MCF 10A (cell line): ENCODE measurements at places on chromosomes 16 and 17. TPM values are rescaled to one million over a fixed set of nuclear protein-coding genes. Genes with fewer than 3 reads are reported as not detected.
A peak's percentile ranks its signal among the peaks of the same experiment; 100 is the strongest.

GRCh38 chr17:28810437-28810836 lies 32.2 kb downstream of the FAM222B start:
- H3K36me3 ChIP-seq = peaks cover 31% of the 10 kb centered on the region
- peak overlapping the region; percentile 98 for H3K27ac ChIP-seq
- peaks cover 29% of the 10 kb centered on the region for H3K4me1 ChIP-seq
- no peaks in the 10 kb centered on the region for H3K27me3 ChIP-seq

COIL gene
- total RNA-seq = 15.4 and 17.2 TPM in 2 replicates

DNA sequence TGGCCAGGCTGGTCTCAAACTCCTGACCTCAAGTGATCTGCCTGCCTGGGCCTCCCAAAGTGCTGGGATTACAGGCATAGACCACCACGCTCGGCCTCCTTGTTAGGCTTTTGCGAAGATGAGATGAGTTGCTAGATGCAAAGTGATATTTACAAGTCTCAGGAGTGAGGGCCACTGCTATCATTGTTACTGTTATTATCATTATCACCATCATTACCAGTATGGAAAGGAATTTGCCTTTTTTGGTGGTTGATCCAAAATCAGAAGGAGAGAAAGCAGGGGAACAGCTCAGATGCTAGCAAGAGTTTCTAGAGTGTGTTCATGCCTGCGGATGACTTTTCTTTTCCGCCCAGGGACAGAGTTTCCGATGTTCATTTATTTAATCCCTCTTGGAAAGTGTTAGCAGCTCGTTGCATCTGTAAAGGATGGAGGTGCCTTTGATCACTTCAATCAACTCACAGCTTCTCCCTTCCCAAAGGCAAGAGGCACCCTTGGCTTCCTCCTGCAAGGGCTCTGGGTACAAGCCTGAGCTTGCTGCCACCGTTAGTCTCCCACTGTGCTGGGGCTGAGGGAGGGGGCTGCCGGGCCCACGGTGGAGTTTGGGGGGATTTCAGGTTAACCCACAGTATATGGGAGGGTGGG lies 21.6 kb downstream of the ITPRIPL2 start:
- no peaks in the 10 kb centered on the region for H3K27me3 ChIP-seq
- no peak overlapping the region for H3K27ac ChIP-seq
- no peak overlapping the region for H3K4me3 ChIP-seq
- no peaks in the 10 kb centered on the region for H3K36me3 ChIP-seq
- H3K4me1 ChIP-seq = peaks cover 55% of the 10 kb centered on the region

KRT36 gene
- total RNA-seq = not detected in 2 replicates

CDK3 gene
- total RNA-seq = 5.3 and 5.7 TPM in 2 replicates

KRT16 gene
- total RNA-seq = 74.5 and 109 TPM in 2 replicates

RNF222 gene
- total RNA-seq = not detected in 2 replicates

ACE gene
- total RNA-seq = 0.30 and 0.39 TPM in 2 replicates

- no peak overlapping the region for H3K4me3 ChIP-seq
- H3K36me3 ChIP-seq = no peaks in the 10 kb centered on the region
- no peak overlapping the region for H3K27ac ChIP-seq
- H3K27me3 ChIP-seq = no peaks in the 10 kb centered on the region
- peak; percentile 27 for DNase-seq
- peaks cover 15% of the 10 kb centered on the region for H3K4me1 ChIP-seq
These were observed 271.3 kb upstream of the CPHXL start for GRCh38 chr16:75997606-75998005.

GRCh38 chr17:54408731-54409130 lies 491.9 kb upstream of the TOM1L1 start:
- peaks cover 14% of the 10 kb centered on the region for H3K4me1 ChIP-seq
- DNase-seq = no peak
- no peak overlapping the region for H3K27ac ChIP-seq
- H3K27me3 ChIP-seq = no peaks in the 10 kb centered on the region

CPHXL2 gene
- total RNA-seq = not detected in 2 replicates

- DNase-seq = no peak
- peaks cover 14% of the 10 kb centered on the region for H3K4me1 ChIP-seq
- no peak overlapping the region for H3K4me3 ChIP-seq
- no peaks in the 10 kb centered on the region for H3K27me3 ChIP-seq
- H3K36me3 ChIP-seq = no peaks in the 10 kb centered on the region
These were observed 16.8 kb downstream of the CNTNAP4 start for GRCh38 chr16:76293980-76294379.

ABCC6 gene
- not detected in 2 replicates for total RNA-seq

DNA sequence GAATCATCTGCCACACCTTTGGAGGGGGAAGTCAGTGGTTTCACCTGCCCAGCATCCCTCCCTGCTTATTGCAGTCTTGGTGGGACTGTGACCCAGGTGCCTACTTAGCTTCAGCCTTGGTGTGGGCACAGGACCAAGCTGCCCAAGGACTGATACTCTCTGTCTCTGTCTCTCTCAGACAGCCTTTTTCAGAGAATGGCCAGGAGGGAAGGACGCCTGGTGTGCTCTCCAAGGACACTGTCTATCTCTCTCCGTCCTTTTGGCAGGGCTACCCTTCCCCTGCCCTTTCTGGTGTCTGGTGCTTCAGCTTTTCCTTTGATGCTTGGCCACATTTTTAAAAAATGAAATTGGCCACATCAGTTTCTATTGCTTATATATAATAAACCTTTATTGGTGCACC lies 19.6 kb downstream of the PIK3R6 start:
- no peak overlapping the region for H3K4me3 ChIP-seq
- DNase-seq = no peak
- H3K36me3 ChIP-seq = no peaks in the 10 kb centered on the region
- H3K4me1 ChIP-seq = no peaks in the 10 kb centered on the region
- H3K27me3 ChIP-seq = no peaks in the 10 kb centered on the region

G6PC1 gene
- total RNA-seq = not detected in 2 replicates

HAGHL gene
- 20.1 and 24.5 TPM in 2 replicates for total RNA-seq

DNA sequence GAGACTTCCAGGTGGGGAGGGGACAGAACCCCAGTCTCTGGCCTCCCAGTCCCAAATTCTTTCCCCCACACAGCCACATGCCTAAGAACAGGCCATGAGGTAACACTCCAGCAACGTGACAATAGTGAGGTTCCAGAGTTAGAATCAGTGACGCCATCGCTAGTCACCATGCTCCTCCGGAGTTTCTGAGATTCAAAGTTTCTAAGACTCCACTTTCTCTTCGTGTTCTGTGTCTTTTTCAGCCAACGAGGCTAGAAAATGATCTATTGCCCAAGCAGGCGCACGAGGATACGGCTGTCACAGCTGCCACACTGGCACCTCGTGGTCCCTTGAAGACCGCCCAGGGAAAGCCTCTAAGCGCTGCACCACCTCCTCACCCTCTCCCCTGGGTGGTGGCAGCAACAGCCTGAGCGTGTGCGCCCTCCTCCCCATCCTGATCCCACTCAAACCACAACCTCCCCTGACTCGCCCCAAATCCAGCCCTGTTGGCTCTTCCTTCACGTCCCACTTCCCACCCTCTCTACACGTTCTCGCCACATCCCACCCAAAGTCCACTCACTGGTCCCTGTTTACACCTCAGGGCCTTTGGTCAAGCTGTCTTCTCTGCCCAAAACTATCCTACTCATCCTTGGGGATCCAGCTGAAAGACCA lies 1.0 kb downstream of the MCRIP1 start:
- no peak for DNase-seq
- H3K27me3 ChIP-seq = no peaks in the 10 kb centered on the region
- peaks cover 9% of the 10 kb centered on the region for H3K4me1 ChIP-seq
- H3K4me3 ChIP-seq = peak overlapping the region; percentile 79
- peaks cover 5% of the 10 kb centered on the region for H3K36me3 ChIP-seq

DNA sequence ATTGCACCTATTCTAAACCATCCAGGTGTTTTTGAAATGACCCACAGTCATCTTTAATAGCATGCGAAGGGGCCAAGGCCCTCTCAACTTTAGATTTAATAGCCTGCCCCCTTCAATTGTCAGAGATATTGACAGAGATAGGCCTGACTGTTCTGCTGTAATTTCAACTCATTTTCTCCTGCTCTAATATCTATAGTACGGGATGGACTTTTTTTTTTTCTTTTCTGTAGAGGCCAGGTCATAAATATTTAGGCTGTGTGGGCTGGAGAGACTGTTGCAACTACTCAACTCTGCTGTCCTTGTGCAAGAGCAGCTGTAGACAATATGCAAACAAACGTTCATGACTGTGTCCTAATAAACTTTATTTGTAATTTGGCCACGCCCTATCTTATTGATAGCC lies 24.7 kb upstream of the KRT20 start:
- no peaks in the 10 kb centered on the region for H3K36me3 ChIP-seq
- H3K4me3 ChIP-seq = peak overlapping the region; percentile 61
- H3K27ac ChIP-seq = peak overlapping the region; percentile 91
- peak; percentile 72 for DNase-seq
- no peaks in the 10 kb centered on the region for H3K27me3 ChIP-seq
- peaks cover 16% of the 10 kb centered on the region for H3K4me1 ChIP-seq

PRRT2 gene
- total RNA-seq = 0.42 and 0.96 TPM in 2 replicates

MMP28 gene
- 22.3 and 27.4 TPM in 2 replicates for total RNA-seq

DNA sequence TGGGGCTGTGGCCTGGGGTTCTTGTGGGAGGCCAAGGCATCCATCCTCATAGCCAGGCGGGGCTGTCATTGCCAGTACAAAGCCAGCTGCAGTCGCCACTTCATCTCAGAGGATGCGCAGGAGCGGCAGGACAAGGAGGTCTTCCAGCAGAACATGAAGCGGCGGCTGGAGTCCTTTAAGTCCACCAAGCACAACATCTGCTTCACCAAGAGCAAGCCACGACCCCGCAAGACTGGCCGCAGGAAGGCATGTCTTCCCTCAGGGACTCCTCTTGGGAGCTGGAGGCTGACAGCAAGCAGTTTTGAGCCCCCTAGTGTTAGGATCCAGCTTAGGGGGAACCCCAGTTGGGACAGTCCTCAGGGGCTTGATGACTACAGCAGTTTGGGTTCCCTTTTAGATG lies 15.1 kb upstream of the PLEKHG4 start:
- no peak overlapping the region for H3K27ac ChIP-seq
- no peaks in the 10 kb centered on the region for H3K36me3 ChIP-seq
- DNase-seq = no peak
- no peak overlapping the region for H3K4me3 ChIP-seq
- H3K4me1 ChIP-seq = no peaks in the 10 kb centered on the region

- H3K27me3 ChIP-seq = no peaks in the 10 kb centered on the region
- no peak overlapping the region for H3K4me3 ChIP-seq
- no peaks in the 10 kb centered on the region for H3K4me1 ChIP-seq
- H3K36me3 ChIP-seq = peaks cover 16% of the 10 kb centered on the region
These were observed 9.5 kb upstream of the PAM16 start for GRCh38 chr16:4360538-4361021.

DNA sequence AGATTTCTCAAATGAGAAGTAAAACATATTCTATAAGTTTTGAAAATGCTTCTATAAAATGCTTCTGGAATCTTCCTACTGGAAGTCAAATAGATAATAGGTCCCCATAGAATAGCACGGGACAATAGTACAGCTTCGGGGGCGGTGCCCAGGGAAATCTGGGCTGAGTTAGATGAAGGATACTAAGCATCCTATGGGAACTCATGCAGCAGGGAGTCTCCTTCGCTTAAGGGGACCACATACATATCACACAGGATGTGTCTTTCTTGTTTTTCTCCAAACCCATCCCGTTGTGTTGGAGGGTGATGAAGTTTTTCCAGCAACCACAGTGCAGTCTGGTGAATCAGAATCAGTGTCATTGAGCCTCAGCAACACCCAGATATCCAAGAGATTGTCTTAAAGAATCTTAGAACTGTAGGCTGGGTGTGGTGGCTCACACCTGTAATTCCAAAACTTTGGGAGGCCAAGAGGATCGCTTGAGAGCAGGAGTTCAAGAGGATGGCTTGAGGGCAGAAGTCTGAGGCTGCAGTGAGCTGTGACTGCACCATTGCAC lies 84.2 kb downstream of the PITPNC1 start:
- no peak for DNase-seq
- peaks cover 5% of the 10 kb centered on the region for H3K36me3 ChIP-seq
- H3K4me1 ChIP-seq = no peaks in the 10 kb centered on the region
- no peak overlapping the region for H3K27ac ChIP-seq
- H3K4me3 ChIP-seq = no peak overlapping the region
- no peaks in the 10 kb centered on the region for H3K27me3 ChIP-seq

DNA sequence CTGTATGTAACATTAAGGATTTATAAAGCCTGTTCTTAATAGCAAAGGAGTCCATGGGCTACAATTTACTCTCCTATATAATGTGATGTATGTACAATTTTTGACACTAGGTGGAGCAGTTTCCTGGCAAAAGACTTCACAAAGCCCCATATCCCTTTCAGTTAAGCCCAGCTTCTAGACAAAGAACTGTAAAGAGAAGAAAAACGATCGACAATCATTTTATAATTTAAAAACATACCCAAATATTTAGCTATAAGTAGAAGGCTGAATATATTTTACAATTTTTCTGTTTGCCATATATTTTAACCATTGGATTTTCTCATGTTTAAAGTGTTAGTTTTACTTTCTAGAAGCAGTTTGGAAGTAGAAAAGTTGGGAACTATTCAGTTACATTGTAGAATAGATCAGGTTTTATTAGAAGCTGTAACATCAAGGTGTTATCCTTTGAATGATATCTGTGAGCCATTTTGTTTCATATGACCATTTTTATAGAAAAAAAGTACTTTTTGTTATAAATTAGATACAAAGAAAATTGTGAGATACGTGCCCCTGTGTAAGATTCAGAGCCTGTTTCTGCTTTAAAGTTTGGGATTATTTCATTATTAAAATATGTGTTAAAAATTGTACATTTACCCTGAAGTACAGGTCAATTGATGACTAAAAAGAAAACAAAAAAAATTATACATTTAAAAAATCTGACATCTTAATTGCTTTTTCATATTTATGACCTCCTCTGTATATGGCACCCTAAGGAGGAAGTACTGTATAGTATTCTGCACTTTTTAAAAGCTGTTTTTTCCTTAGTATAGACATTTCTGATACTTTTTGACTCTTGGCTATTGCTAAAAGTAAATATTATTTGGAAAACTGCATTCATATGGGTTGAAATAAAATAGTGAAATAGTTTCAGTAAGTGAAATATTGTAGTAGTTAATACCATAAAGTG lies 46.3 kb downstream of the VMP1 start:
- H3K27me3 ChIP-seq = no peaks in the 10 kb centered on the region
- H3K27ac ChIP-seq = peak overlapping the region; percentile 83
- H3K4me1 ChIP-seq = peaks cover 23% of the 10 kb centered on the region
- H3K4me3 ChIP-seq = peak overlapping the region; percentile 56
- peak; percentile 86 for DNase-seq

HSF4 gene
- total RNA-seq = 34.3 and 34.8 TPM in 2 replicates

DNA sequence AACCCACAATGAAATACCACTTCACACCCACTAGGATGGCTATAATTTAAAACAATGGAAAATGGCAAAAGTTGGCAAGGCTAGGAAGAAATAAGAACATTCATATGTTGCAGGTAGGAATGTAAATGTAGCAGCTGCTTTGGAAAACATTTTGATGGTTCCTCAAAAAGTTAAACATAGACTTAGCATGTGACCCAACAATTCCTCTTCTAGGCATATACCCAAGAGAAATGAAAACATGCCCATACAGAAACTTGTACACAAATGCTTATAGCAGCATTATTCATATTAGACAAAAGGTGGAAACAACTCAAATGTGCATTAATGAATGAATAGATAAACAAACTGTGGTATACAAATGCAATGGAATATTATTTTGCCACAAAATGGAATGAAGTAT lies 36.1 kb downstream of the MEOX1 start:
- H3K36me3 ChIP-seq = no peaks in the 10 kb centered on the region
- no peak for DNase-seq
- H3K4me1 ChIP-seq = no peaks in the 10 kb centered on the region
- H3K27ac ChIP-seq = no peak overlapping the region
- H3K27me3 ChIP-seq = peaks cover 11% of the 10 kb centered on the region
- H3K4me3 ChIP-seq = no peak overlapping the region
